ENCODE measurements at places on chromosomes 5 and 9.

DNA sequence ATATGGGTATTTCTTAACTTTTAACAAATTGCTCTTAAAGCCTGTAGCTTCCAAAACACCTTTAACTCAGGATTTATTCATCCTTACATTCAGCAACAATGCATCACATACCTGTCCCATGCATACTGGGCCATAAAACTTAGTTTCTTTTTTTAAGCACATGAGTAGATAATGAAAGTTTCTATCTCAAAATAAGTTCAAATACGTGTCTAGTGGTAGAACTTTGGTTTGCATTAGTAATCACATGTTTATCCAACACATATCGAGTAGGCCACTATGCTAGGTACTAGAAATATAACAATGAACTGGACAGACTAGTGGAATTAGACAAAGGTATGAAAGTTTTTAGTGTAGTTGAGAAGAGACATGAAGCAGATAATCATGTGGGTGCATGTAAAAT is 99.6 kb downstream of the DOCK2 start:
- no peak for DNase-seq

GRCh38 chr9:93683331-93684134 is 107.1 kb downstream of the PHF2 start:
- no peak for DNase-seq

- DNase-seq: no peak
Observed at GRCh38 chr9:109948453-109948852, 168.5 kb downstream of the PALM2AKAP2 start.

DNA sequence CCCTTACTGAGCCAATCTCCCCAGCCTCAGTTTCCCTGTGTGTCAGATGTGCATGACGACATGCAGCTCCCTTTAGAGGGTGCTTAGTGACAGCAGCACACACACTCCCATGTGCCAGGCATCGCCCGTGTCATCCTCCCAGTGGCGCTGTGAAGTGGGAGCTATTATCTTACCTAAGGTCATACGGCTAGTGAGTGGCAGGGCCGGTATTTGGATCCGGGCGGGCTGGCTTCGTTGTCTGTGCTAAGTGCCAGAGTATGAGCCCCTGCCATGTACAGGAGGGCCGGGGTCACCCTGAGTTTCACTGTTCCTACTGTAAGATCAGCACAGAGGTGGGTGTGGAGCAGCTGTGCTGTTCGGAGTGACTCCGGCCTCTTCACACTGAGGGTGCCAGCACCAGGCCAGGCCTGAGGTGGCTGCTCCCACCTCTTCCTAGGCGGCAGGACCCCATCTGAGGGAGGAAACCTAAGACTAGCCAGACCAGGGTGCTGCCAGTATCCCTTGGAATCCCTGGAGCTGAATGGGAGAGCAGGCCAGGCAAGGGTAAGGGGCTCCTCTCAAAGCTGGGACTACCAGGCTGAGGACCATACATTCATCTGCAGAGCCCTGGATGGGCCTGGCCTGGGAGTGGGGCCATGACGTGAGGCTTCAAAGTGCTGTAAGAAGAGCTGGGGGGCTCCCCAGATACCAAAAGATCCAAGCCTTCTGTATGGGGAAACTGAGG is 22.5 kb downstream of the AQP7 start:
- DNase-seq: no peak

DNA sequence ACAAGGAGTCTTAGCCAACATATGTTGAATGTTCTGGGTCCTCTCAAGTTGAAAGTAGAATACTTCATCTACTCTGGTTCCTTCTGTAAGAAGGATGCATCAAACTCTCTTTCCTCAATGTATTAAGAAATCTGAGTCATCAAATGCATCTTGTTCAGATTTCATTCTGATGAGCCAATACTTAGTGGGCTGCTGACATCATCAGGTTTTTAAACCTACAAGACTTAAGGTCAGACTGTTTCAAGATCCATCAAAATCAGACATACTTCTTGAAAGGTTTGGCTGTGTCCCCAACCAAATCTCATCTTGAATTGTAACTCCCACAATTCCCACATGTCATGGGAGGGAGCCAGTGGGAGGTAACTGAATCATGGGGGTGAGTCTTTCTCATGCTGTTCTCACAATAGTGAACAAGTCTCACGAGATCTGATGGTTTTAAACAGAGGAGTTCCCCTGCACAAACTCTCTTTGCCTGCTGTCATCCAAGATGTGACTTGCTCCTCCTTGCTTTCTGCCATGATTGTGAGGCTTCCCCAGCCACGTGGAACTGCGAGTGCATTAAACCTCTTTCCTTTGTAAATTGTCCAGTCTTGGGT is 168.8 kb downstream of the RAPGEF6 start:
- no peak for DNase-seq

GRCh38 chr5:60102961-60103693 is 209.6 kb upstream of the PDE4D start:
- no peak for DNase-seq

GRCh38 chr9:113612216-113612747 is 148.8 kb downstream of the RGS3 start:
- DNase-seq: no peak

DNA sequence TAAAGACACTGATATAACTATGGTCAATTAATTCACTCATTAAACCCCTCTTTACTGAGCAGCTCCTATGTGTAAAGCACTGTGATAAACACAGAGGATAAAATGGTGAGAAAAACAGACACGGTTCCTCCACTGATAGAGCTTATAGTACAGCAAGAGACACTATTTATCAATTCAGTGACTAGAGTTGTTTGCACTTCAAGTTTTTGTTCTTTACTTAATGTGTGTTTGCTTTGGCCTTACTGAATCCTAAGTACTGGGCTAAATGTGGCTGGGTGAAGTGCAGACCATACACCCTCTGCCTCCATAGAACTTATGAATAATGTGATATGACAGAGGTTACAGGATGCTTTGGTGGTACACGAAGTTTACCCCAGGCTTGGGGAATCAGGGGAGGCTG is 80.1 kb upstream of the ITGA1 start:
- DNase-seq: no peak

Measured in right hindlimb (tissue), 1 donor.